ENCODE measurements at places on chromosomes 6 and 20.

GRCh38 chr6:132236744-132237143 is 164.5 kb downstream of the MOXD1 start:
- DNase-seq: no peak

- no peak for DNase-seq
Measured at GRCh38 chr6:45677381-45678284, 299.9 kb upstream of the SUPT3H start.

- DNase-seq: no peak
Measured at GRCh38 chr20:22908437-22908836, 126.7 kb upstream of the SSTR4 start.

DNA sequence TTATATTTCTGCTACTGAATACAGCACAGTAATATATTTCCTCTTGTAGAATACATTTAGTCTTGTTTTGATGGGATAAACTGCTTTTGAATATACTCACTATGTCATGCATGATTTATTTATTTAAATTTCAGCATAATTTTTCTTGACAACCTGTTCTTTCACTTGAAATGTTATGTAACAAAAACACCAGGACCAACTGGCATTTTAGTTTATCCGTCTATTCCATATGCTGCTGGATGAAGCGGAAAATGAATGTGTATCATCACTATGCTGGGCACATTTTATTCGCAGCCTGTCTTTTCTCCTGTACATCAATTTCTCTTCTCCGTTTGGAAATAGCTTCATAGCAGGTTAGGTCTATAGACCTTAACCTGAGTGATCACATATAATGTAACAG is 206.8 kb upstream of the PLCB4 start:
- DNase-seq: no peak

- DNase-seq: peak; percentile 75
Measured at GRCh38 chr6:131909408-131910218, 41.6 kb downstream of the CCN2 start.

DNA sequence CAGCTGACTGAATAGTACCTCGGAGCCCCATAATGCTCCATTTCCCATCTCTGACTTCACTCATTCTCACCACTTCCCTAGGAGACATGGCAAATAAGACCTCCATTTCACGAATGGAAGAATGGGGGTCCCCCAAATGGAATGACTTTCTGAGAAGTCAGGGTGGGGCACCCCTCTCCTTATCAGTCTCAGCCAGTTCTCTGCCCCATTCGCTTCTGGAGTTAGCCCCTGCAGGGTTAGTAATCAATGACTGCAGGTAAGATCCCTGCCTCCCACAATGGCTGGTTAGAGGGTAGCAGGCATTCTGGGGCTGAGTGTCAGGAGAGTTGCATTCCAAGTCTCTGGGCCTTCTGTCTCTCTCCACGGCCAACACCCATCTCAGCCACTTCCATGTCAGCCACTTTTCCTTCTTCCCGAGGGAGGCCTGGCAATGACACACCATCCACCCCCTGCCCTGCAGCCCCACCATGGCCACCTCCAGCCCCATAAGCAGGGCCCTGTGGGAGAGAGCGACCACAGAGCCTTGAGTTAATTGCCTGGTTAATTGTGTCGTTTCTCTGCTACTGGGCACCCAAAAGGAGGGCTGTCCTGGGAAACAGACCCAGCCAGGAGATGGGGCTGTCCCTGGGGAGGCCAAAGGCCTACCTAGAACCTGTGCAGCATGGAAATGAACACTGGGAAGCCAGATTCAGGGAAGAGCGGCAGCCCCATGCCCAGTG is 13.4 kb downstream of the CCDC167 start:
- no peak for DNase-seq

DNA sequence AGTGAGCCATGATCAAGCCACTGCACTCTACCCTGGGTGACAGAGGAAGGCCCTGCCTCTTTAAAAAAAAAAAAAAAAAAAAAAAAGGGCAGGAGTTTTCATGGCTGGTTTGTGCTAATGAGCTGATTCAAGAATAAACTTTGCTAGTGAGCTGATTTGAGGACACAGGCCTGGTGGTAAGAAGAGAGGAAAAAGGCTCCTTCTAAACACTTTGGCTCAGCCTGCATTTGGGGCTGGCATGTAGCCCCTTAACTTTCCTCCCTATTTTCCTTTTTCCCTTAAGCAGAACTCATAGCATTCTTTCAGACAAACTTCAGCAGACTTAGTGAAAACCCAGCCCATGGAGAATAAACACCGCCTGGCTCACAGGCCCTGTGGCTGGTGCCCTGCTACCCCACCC is 432.7 kb downstream of the PTPRT start:
- no peak for DNase-seq

DNA sequence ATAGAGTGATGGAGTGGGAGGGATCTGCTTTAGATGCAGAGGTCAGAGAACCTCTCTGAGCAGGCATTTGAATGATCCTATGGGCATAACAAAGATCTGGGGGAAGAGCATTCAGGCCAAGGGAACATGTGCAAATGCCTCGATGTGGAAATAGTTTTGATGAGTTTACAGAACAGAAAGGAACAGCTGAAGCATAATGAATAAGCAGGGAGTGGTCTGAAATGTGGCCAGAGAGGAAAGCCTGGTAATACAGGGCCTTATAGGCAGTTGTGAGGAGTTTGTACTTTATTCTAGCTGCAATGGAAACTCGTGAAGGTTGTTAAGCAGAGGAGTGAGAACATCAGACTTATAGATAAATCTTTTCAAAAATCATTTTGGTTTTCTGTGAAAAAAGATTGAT is 33.0 kb upstream of the ME1 start:
- DNase-seq: no peak

DNA sequence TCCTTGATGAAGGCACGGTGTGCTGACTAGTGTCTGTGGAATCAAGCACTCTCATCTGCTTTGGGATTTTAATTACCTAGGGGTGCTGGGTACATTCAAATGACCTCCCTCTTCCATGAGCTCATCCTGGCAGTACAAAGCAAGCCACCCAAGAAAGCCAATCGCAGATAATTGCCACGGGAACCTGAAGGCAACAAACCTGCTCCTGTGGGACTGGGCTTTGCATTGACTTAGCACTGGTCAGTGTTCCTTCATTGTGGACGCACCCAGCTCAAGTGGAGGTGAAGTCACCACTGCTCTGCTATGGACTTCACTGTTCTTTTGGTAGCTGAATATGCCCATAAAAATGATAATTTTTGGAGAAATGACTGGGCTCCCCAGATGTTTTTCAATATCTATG is 261.6 kb upstream of the FERMT1 start:
- no peak for DNase-seq

DNA sequence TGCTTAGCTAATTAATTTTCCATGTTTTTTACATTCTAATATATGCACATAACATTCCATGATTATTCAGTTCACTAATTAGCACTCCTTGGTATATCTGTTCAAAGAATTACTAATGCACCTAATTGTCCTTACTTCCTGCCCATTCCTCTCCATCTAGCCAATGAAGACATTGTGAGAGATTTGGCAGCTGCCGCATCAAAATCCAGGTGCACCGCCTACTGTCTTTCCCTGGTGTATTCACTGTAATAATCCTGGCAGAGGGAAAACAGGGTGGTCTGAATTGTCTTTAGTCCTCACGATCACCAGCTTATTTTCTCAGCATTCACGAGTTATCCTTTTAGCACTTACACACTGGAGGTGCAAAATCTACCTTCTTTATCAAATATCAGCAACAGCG is 61.0 kb upstream of the SCGN start:
- DNase-seq: no peak

- DNase-seq: no peak
Measured at GRCh38 chr6:98828211-98828788, 6.1 kb upstream of the POU3F2 start.

- peak; percentile 54 for DNase-seq
Measured at GRCh38 chr6:137389150-137389704, 105.0 kb downstream of the OLIG3 start.

GRCh38 chr6:41673704-41674000 is 35.4 kb downstream of the MDFI start:
- no peak for DNase-seq

DNA sequence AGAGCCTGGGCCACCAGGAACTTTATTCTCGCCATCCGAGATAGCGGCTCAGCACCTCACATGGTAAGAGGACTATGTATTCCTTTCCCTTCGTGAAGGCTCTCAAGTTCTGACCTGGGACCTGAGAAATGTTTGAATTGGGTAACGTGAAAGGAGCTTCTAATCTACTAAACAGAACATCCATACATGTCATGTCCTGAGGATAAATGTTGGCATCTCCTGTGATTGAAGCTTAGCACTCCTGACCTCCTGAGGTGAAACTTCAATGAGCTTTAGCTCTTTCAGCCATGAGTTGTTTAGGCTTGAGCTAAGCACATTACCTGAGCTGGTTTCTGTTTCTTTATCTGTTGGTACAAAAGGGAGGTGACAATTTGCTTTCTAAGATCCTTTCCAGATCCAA is 280.9 kb downstream of the PACRG start:
- no peak for DNase-seq

GRCh38 chr6:29524444-29525310 is 34.9 kb downstream of the UBD start:
- no peak for DNase-seq

GRCh38 chr6:137522831-137523230 is 28.6 kb upstream of the OLIG3 start:
- no peak for DNase-seq
